ENCODE measurements at places on chromosomes 3 and 15. TPM values are rescaled to one million over a fixed set of nuclear protein-coding genes. Genes with fewer than 3 reads are reported as not detected.
A peak's percentile ranks its signal among the peaks of the same experiment; 100 is the strongest.

- DNase-seq: peak; percentile 25
Measured at GRCh38 chr15:84685304-84685703, 27.3 kb upstream of the NMB start.

- no peak for DNase-seq
Measured at GRCh38 chr3:4581920-4582611, 88.9 kb downstream of the ITPR1 start.

GRCh38 chr15:62491642-62492041, 326.6 kb upstream of the C2CD4B start:
- no peak for DNase-seq

- DNase-seq: no peak
Measured at GRCh38 chr3:5332270-5332956, 144.9 kb downstream of the EDEM1 start.

DNA sequence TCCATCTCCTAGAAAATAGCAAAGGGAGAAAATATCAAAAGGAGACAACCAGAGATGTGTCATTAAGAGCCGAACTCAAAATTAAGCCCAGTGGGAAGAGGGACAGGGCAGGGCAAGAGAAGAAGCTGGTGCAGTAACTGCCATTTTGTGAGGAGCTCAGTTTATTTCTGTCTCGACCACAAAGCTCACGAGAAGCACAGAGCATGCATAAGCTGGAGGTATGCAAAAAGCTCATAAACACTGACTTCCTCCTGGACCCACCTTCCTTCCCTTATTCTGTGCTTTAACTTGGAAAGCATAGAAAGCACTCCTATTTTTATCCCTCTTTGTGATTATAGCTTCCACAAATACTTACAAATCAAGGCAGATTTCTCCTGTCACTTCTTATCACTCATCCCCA, 81.3 kb downstream of the DGKG start:
- no peak for DNase-seq

DNA sequence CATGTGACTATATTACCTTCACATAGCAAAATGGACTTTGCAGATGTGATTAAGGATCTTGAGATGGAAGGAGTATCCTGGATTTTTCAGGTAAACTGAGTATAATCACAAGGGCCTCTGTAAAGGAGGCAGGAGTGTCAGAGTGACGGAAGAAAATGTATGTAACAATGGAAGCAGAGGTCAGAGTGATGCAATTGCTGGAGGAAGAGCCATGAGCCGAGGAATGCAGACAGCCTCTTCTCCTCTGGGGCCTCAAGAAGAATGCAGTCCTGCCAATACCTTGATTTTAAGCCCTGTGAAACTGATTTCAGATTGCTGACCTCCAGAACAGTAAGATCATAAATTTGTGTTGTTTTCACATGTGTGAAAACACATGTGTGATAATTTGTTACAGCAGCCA, 15.1 kb downstream of the HEMK1 start:
- no peak for DNase-seq

DNA sequence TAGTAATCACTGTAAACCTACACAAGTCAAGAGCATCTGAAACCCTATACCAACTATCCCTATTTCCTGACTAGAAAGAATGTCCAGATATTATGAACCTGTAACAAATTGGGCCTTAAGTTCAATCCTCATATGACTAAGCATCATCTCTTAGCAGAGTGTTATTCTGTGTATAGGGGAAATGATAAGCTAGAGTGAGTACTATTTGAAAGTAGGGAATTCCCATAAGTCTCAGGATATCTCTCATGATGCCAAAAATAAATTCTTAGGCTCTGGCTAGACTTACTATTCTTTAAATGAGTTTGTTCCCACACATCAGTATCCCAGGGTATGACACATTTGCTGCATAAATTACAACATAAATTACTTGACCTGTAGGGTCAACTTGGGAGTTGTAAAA, 15.3 kb downstream of the MRPL47 start:
- no peak for DNase-seq

GRCh38 chr15:67413770-67414390, 107.1 kb upstream of the C15orf61 start:
- peak; percentile 76 for DNase-seq

DNA sequence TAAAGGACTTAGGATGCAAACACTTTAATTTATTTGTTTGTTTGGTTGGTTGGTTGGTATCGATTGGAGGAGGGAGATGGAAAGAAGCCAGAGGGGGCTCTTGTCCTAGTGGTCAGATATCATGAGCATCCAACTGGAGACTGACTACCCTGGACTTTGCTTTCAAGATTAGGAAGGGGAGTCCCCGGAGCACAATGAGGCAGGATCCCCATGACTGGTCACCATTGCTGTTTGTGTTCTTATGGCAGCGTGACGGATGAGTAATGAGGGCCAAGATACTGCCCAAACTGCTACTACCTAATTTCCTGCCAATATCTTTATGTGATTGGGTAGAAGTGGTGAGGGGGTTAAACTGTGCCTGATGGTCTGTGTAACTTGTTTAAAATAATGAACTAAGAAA, 354.6 kb upstream of the ROPN1 start:
- DNase-seq: peak; percentile 72

- DNase-seq: no peak
Measured at GRCh38 chr3:45932112-45932511, 11.2 kb upstream of the CXCR6 start.

GRCh38 chr15:52137432-52138357, 25.1 kb upstream of the BCL2L10 start:
- DNase-seq: no peak

GRCh38 chr3:159763602-159764489, 224.8 kb upstream of the IL12A start:
- peak; percentile 100 for DNase-seq

- no peak for DNase-seq
Measured at GRCh38 chr3:112003321-112004080, 4.8 kb downstream of the TAGLN3 start.

DNA sequence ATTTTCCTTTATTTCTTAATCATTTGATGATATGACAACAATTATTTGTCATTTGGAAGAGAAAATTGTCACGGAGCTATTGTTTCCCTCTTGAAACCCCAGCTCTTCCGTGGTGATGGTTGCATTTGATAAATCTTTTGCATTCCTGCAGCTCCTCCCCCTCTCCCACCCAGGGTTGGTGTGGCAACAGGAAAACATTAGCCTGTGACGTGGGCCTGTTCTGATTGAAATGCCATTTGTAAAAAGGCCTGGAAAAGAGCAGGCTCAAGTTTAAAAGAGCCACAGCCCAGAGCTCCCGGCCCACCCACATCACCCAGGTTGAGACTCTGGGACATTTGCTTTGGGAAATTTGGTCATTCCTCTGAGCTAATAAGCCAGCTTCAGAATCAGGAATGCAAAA, 282.5 kb downstream of the RPLP1 start:
- DNase-seq: no peak

GRCh38 chr3:66655671-66656070, 154.8 kb upstream of the LRIG1 start:
- no peak for DNase-seq

DNA sequence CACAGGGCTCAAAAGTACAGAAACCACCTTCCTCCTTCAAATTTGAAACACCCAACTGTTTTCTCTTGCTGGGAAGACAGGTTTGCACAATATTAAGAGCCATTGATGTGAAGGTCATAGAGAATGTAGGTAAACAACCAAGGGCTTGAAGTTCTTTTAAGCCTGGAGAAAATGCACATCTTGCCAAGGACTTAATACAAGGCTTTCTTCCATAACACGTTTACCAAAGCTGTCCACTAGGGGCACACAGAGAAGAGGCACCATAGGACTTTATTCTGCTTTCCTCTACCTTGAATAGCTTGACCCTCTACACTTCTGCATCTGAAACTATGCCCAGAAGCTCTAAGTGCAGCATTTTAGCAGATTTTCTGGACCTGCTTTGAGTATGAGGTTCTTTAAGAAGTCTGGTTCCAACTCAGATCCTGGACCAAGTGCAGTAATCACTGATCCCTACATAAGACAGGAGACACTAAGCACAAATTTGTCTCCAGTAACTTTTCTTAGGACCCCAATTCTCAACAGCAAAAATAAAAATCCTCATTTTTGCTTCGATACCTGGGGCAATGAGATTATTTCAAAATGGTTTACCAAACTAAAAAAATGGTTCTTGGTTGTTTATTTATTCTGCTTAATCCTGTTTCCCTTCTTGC, 138.0 kb downstream of the FBN1 start:
- DNase-seq: peak; percentile 32

GRCh38 chr3:38001456-38002081, 11.0 kb downstream of the VILL start:
- DNase-seq: no peak

- no peak for DNase-seq
Measured at GRCh38 chr3:71355862-71356261, 227.7 kb downstream of the FOXP1 start.

DNA sequence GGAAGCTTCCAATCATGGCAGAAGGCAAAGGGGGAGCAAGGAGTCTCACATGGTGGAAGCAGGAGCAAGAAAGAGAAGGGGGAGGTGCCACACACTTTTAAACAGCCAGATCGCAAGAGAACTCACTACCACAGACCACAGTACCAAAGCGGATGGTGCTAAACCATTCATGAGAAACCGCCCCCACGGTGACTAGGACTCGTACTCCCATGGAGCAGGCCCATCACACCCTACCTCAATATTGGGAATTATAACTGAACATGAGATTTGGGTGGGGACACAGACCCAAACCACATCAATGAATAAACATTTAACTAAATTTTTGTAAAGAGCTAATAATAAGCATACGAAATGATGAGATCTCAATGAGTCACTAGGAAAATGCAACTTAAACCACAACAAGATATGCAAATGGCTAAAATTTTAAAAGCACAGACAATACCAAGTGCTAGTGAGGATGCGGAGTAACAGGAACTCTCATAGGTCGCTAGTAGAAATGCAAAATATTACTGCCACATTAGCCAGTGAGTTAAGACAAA, 10.0 kb downstream of the MRPS25 start:
- no peak for DNase-seq

GRCh38 chr3:17355591-17355990, 386.8 kb downstream of the TBC1D5 start:
- no peak for DNase-seq

DNA sequence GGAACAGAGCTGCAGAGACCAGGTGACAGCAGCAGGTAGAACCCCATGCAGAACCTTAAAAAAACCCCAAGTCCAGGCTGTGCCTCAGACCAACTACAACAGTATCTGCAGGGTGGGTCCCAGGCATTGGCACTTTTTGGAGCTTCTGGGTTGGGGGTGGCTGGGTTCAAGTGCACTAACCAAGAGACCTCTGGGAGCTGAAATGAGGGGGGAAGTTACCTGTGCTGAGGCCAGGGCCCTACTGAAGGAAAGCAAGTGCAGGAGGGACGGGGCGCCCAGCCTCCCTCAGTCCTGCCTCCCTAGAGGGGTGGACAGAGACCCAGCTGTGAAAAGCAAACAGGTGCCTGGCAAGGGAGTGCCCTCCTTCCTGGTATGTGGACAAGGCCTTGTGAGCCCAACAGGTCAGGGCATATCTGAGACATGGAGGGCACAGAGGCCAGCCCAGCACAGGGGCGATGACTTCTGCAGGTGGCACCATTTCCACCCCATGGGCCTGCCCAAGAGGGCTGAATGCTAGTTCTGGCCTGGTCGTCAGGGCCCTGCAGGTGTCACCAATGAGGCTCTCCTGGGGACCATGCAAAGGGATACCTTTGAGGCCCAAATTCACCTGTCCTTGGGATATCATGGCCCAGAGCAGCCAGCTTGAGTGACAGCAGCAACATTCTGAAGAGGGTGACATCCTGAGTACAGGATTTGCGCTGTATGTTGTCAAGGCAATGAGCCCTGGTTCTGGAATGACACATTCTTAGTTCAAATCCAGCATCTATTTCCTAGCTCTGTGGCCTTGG, 18.7 kb downstream of the CTSH start:
- DNase-seq: no peak

DNA sequence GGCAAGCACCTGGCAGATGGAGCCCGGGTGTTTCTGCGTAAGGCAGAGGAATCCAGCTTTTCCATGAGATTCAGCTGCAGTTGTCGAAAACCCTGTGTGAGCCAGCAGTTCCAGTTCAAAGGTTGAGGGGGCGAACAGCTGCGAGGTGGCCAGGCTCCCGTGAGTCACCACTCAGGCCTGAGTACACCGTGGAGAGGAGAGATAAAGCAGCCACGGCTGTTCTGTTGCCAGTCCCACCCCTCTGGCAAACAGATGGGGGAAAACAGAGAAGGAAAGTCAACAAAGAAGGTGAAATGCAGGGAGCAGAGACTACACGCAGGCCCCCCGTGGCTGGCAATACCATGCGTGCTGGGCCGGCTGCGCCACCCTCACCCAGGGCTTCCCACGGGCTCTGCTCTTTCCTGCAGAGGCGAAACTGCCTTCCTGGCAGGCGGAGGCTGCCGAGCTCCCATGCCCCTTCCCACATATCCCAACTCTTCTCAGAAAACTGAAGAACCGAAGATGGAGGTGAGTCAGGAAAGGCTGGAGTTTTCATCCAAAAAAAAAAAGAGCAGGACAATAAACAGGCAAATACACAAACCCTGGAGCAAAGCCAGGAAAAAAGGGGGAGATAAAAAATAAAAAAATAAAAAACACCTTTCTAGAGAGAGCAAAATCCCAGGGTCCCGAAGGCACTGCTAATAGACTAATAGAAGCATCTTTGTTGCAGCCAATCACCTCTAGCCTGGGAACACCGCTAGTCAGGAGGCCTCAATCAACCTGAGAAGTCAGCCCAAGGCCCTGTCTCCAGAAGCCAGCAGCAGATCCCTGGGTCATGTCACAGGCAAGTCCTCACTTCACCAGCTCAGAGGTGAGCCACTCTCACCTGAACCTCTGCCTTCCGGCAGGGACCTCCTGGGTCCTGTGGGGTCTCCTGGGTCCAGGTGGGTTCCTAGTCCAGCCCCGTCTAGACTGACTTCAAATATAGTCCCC, 37.7 kb downstream of the FAM174B start:
- peak; percentile 61 for DNase-seq

DNA sequence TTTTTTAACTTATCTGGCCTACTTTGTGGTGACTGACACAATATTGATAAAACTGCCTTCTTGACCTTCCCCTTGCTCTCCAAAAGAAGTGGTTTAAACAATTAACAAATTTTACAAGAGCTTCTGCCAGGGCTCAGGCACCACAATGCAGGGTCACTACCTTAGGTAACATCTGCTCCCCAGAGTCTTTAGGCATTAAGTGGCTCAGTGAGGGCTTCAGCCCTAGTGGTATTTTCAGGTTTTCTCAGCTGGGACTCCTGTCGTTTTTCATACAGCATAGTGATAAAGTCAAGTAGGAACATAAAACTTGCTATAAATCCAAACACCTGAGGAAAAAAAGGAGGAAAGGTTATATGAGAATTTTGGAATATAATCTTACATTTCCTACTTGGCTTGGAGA, 18.9 kb downstream of the CMTM6 start:
- DNase-seq: no peak

CLRN1 gene
- total RNA-seq: not detected

RTP1 gene
- total RNA-seq: not detected

PIGZ gene
- 12.7 TPM for total RNA-seq

SEMA6D gene
- total RNA-seq: not detected

CASR gene
- not detected for total RNA-seq

TRAT1 gene
- total RNA-seq: not detected

PLCL2 gene
- 1.1 TPM for total RNA-seq

C3orf20 gene
- not detected for total RNA-seq

HTR3E gene
- not detected for total RNA-seq

CCR2 gene
- not detected for total RNA-seq

NLGN1 gene
- total RNA-seq: 2.0 TPM
